ENCODE measurements at places on chromosomes 2 and 18.
A peak's percentile ranks its signal among the peaks of the same experiment; 100 is the strongest.

- DNase-seq, result no peak
Measured at GRCh38 chr2:174059178-174059883, 94.2 kb upstream of the SP3 start.

GRCh38 chr18:51082571-51083267, 52.7 kb downstream of the SMAD4 start:
- no peak for DNase-seq

GRCh38 chr2:74201196-74201595, 2.8 kb downstream of the MTHFD2 start:
- no peak for DNase-seq

DNA sequence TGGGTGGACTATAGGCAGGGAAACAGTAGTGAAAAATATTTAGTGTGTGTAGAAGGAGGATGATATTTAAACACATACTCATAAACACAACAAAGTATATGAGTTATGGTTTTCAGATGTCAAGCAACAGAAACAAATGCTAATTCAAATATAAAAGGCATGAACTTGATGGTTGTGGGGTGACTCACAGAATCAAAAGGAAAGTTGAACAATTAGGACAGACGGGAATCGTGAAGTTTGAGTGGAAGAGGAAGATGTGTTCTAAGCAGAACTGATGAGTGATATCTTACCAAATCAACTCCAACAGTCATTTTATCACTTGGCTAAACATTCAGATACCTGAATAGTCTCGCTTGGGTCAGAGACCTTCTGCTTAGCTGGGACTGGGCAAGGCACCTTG, 53.6 kb upstream of the ITGA6 start:
- no peak for DNase-seq

DNA sequence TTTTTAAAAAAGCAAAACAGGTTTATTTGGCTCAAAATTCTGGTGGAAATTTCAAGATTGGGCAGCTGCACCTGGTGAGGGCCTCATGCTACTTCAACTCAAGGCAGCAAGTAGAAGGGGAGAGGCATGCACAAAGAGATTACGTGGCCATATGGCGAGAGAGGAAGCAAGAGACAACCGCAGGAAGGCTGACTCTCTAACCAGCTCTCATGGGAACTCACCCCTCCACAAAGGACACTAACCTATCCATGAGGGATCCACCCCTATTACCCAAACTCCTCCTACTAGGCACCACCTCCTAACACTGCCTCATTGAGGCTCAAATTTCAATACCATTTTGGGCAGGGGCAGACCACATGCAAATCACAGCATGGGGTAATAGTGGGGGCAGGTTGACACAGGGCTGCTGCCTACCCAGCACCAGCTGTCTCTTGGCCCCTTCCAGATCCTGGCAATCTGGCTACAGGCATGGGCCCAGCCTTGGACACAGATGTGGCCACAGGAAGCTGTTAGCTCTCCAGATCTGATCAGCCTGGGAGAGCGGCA, 2.0 kb upstream of the CAPN10 start:
- DNase-seq, result peak; percentile 76

- no peak for DNase-seq
Measured at GRCh38 chr18:49833814-49834213, 20.5 kb upstream of the ACAA2 start.

GRCh38 chr2:148495586-148495985, 149.0 kb upstream of the EPC2 start:
- DNase-seq, result no peak

- no peak for DNase-seq
Measured at GRCh38 chr2:61029533-61029932, 11.5 kb upstream of the PUS10 start.

GRCh38 chr2:36356298-36356989, 866 bp downstream of the CRIM1 start:
- DNase-seq, result peak; percentile 20

DNA sequence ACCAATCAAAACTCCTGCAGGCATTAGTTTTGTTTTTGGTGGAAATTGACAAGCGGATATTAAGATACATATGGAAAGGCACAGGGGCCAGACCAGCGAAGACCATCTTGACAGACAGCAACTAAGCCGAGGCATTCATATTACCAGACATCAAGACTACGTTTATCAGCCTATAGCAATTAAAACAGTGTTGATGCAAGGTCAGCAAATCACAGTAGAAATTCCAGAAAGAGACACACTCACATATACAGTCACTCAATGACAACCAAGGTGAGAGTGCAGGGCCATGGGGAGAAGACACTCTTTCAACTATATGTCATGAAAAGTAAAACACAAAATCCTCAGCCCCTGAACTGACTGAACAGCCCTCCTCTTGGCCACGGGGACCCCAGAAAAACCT, 164.6 kb downstream of the TPO start:
- DNase-seq, result no peak

DNA sequence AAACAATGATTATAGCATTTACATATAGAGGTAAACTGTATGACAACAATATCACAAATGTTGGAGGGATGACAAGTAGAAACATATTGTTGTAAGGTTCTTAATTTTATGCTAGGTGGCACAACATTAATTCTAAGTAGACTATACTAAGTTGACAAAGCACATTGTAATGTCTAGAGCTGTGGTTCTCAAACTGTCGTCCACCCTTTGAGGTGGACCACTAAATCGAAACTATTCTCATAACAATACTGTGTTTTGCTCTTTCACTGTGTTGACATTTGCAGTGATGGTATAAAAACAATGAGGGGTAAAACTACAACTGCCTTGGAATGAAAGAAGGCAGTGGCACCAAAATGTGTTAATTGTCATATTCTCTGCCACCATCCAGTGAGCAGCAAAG, 66.1 kb downstream of the METTL8 start:
- DNase-seq, result no peak

- DNase-seq, result no peak
Measured at GRCh38 chr2:181602017-181602416, 54.9 kb downstream of the CERKL start.

- DNase-seq, result no peak
Measured at GRCh38 chr2:164141271-164141670, 405.5 kb upstream of the FIGN start.

GRCh38 chr2:601806-602455, 75.3 kb downstream of the TMEM18 start:
- DNase-seq, result no peak

DNA sequence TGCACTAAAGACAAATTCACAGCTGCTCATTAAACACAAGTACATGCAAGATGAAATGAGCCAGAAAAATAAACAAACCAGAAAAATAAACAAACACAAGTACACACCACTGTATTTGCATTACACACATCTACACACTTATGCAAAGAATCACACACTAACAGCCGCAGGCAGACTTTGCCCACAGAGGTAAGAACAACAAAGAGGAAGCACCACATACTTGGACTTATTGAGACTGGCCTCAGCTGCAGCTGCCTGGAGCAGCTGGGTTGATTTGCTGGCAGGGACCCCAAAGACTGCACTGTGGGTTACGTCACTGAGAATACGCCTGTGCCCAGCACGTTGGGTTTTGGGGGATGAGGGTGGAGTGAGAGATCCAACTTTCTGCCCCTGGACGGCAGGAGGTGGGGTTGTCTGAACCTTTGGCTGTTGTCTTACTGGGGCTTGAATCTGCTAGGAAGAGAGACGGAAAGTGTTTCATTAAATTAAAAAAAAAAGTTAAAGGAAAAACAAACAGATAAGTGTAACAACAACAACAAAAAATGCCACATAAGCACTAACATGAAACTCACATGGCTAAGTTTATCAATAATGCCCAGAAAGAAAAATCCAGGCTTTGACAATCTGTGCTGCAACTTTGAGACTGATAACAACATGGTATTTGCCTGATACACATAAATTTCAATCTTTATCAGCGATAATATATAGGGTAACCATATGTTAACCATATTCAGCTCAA, 71.9 kb upstream of the NFU1 start:
- no peak for DNase-seq

DNA sequence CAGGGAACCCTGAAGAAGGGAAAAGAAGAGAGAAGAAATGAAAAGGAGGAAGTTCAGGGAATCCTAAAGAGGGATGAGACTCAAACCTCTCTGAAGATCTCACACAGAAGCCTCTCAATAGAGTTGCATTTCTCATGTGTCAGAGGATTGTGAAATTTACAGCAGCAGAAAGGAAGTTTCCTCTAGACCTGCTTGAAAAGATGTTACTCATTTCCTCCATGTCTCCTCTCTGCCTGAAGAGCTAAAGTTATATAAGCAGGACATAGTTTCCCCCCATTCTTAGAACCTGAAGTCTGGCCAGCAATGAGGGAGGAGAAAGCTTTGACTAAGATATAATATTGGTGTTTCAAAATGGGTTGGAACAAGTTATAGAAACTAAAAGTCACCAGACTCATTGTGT, 1155.6 kb downstream of the LRP1B start:
- DNase-seq, result no peak

- DNase-seq, result no peak
Measured at GRCh38 chr2:163934131-163934530, 198.3 kb upstream of the FIGN start.

DNA sequence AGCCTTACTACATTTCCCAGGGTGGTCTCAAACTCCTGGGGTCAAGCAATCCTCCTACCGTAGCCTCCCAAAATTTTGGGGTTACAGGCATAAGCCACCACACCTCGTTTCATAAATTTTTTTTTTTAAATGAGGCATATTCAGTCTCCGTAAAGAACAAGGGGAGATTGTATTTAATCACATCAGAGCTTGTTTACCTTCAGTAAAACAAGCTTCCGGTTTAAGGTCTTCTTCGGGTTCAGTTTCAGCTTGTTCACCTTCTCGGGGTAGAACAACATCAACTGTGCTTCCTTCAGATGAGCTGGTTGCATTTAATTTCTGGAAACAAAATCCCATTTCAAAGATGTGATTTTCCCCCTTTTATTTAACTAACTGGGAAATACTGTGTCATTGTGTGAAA, 88.6 kb downstream of the SCN3A start:
- no peak for DNase-seq

GRCh38 chr2:202122980-202123720, 50.1 kb downstream of the KIAA2012 start:
- no peak for DNase-seq

DNA sequence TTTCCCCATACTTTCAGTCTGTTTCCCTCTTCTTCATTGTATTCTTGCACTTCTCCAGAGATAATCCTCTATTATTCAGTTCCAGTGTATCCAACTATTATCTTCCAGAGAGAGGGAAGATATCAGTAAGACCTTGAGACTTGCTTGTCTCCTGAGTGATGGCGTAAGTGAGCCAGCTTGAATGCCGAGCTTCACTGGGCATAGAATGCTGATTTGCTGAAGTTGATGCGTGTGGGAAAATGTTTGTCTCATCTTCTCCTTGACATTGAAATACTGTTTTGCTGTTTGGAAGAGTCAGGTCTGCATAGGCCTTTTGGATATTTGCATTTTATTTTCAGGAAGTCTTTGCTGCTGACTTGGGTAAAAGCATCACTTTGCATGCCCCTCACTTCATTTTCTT, 41.1 kb upstream of the MGAT5 start:
- no peak for DNase-seq

DNA sequence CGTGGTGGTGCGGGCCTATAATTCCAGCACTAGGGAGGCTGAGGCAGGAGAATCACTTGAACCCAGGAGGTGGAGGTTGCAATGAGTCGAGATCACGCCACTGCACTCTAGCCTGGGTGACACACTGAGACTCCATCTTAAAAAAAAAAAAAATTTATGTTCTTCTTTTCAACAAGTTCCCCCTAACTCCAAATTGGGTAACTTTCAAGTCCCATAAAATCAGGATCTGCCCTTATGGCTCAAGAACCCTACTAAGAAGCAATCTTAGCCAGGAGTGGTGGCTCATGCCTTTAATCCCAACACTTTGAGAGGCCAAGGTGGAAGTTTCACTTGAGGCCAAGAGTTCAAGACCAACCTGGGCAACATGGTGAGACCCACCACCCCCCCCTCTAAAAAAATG, 30.3 kb upstream of the TLK1 start:
- no peak for DNase-seq

GRCh38 chr2:231920366-231920765, 5.8 kb downstream of the NPPC start:
- DNase-seq, result no peak

- no peak for DNase-seq
Measured at GRCh38 chr2:20447437-20448245, 767 bp downstream of the RHOB start.

- no peak for DNase-seq
Measured at GRCh38 chr2:204005940-204006721, 69.6 kb downstream of the ICOS start.

GRCh38 chr18:49988733-49989132, 175.4 kb upstream of the ACAA2 start:
- no peak for DNase-seq

- DNase-seq, result no peak
Measured at GRCh38 chr2:44932079-44932478, 9.4 kb upstream of the SIX3 start.
